T-cell (primary cell): ENCODE measurements at places on chromosomes 13 and 19. TPM values are rescaled to one million over a fixed set of nuclear protein-coding genes. Genes with fewer than 3 reads are reported as not detected.
A peak's percentile ranks its signal among the peaks of the same experiment; 100 is the strongest.

DNA sequence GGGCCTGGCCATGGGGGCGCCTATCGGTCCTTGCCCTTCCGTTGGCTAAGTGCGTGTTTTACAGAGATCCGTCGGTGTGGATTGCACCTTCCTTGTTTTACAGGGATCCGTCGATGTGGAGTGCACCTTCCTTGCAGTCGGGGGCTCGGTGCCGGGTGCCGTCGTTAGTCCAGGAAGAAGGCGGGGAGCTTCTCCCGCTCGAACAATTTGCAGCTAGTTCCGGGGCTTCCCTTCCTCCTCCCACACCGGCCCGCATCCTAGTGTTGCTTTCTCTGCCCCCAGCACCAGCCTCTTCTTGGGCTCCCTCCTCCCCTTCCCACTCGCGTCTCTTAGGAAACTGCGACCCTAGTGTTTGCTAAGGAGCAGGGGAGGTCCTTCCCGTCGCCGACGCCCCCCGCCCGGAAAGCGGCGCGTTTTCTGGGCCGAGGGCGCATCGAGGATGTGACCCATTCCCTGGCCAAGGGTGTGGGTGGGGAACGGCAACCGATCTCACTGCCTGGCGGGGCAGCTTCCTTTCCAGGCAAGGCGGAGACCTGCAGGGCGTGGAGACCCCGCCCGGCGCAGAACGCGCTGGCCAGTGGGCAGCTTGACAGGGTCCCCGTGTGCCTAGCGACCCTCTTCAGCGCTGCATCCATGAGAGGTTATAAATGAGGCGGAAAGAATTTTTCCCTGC is 75.7 kb upstream of the ZNF91 start:
- no peak overlapping the region for H3K27ac ChIP-seq
- no peak overlapping the region for H3K4me3 ChIP-seq
- peaks cover 22% of the 10 kb centered on the region for H3K27me3 ChIP-seq
- no peak for DNase-seq

GRCh38 chr13:47256618-47257017 is 359.8 kb upstream of the HTR2A start:
- H3K27me3 ChIP-seq, result no peaks in the 10 kb centered on the region

GRCh38 chr13:86109107-86109506 is 309.9 kb upstream of the SLITRK6 start:
- no peak overlapping the region for H3K27ac ChIP-seq
- no peaks in the 10 kb centered on the region for H3K36me3 ChIP-seq
- DNase-seq, result no peak
- no peaks in the 10 kb centered on the region for H3K4me1 ChIP-seq
- H3K27me3 ChIP-seq, result no peaks in the 10 kb centered on the region

DNA sequence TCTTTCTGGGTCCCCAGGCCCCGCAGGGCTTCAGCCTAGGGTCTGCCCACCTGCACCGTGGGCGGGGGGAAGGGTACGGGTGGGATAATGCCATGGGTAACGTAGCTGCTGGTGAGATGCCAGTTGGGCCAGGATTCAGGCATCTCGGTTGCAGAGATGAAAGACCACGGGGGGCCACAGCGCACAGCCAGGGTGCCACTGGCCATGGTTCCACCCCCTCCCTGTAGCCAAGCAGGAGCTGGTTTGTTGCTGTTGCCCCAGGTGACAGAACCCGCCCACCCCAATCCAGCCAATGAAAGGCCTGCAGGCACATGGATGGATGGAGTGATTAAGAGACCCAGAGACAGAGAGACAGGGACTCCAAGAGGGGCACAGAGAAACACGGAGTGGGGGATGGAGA is 1.0 kb upstream of the CGB7 start:
- H3K27ac ChIP-seq, result no peak overlapping the region
- no peaks in the 10 kb centered on the region for H3K27me3 ChIP-seq
- no peak for DNase-seq
- H3K36me3 ChIP-seq, result no peaks in the 10 kb centered on the region

- peaks cover 7% of the 10 kb centered on the region for H3K36me3 ChIP-seq
- H3K4me3 ChIP-seq, result no peak overlapping the region
- DNase-seq, result no peak
- H3K27me3 ChIP-seq, result no peaks in the 10 kb centered on the region
- H3K4me1 ChIP-seq, result peaks cover 48% of the 10 kb centered on the region
- H3K27ac ChIP-seq, result no peak overlapping the region
Measured at GRCh38 chr19:8392017-8392591, 1.9 kb downstream of the RAB11B start.

The IL17D gene
- total RNA-seq, result 0.20 TPM

The S1PR5 gene
- total RNA-seq, result 4.6 TPM

DNA sequence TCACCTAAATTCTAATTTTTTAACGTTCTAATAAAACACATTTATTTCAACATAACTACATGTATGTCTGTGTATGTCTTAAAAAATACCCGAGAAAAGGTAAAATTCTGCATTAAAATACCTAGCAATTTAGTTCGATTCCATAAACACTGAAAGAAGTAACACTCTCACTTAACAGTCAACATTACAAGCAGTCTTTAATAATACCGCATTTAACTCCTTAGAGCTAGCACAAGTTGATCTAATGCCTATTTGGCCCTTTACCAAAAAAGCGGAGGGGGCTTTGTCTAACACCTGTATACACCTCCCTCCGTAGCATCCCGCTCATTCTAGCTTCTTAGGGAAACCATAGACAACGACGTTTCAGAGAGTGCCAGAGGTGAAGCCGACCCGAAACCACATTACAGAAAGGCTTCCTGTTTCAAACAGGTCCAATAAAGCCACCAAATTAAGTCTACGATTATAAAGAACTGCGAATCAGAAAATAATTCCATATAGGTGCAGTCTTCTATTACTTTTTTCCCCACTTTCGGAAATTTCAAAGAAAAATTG is 1.2 kb downstream of the SPART start:
- H3K36me3 ChIP-seq, result no peaks in the 10 kb centered on the region
- peak overlapping the region; percentile 88 for H3K4me3 ChIP-seq
- H3K27me3 ChIP-seq, result peaks cover 11% of the 10 kb centered on the region
- peak overlapping the region; percentile 96 for H3K27ac ChIP-seq
- H3K4me1 ChIP-seq, result peaks cover 9% of the 10 kb centered on the region

GRCh38 chr19:51093510-51094345 is 11.0 kb upstream of the KLK14 start:
- DNase-seq, result no peak
- peaks cover 20% of the 10 kb centered on the region for H3K4me1 ChIP-seq
- H3K36me3 ChIP-seq, result peaks cover 2% of the 10 kb centered on the region
- H3K27me3 ChIP-seq, result no peaks in the 10 kb centered on the region
- no peak overlapping the region for H3K4me3 ChIP-seq
- no peak overlapping the region for H3K27ac ChIP-seq

- H3K27me3 ChIP-seq, result peaks cover 21% of the 10 kb centered on the region
- no peak for DNase-seq
- no peak overlapping the region for H3K4me3 ChIP-seq
- H3K36me3 ChIP-seq, result no peaks in the 10 kb centered on the region
- no peak overlapping the region for H3K27ac ChIP-seq
Measured at GRCh38 chr19:32040236-32040635, 305.2 kb upstream of the ZNF507 start.

DNA sequence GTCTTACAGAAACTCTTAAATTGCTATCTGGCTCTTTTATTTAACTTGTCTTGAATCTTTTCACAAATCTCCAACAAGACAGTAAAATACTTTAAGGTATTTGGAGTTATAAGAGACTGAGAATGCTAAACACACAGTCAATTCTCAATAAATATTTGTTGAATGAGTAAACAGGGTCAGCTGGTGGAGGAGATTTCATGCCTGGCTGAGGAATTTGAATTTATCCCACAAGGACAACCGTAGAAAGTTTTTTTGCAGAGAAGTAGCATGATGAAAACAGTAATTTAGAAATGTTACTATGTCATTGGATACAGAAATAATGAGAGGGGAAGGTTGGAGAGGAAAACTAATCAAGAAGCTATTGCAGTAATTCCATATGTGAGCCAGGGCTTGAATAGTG is 1223.7 kb downstream of the PCDH17 start:
- H3K27ac ChIP-seq, result no peak overlapping the region
- DNase-seq, result no peak
- H3K27me3 ChIP-seq, result no peaks in the 10 kb centered on the region
- H3K4me1 ChIP-seq, result no peaks in the 10 kb centered on the region
- H3K4me3 ChIP-seq, result no peak overlapping the region

The TGFBR3L gene
- 1.6 TPM for total RNA-seq

DNA sequence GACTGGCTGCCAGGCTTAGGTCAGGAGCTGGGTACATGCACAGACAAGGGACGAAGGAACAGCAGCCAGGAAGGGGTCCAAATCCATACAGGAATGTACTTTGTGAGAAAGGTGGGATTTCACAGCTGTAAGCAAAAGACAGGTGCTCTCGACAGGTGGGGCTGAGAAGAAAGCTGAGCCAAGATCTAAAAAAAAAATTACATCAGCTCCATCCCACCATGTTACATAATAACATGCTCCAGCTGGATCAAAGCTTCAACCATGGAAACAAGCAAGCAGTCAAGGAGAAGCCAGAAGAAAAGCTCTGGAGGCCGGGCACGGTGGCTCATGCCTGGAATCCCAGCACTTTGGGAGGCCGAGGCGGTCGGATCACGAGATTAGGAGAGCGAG is 8.0 kb downstream of the UBXN6 start:
- no peak overlapping the region for H3K4me3 ChIP-seq
- H3K4me1 ChIP-seq, result no peaks in the 10 kb centered on the region
- DNase-seq, result no peak
- no peaks in the 10 kb centered on the region for H3K27me3 ChIP-seq
- H3K36me3 ChIP-seq, result peaks cover 35% of the 10 kb centered on the region

GRCh38 chr13:108741930-108742329 is 112.5 kb downstream of the MYO16 start:
- H3K27ac ChIP-seq, result no peak overlapping the region
- H3K27me3 ChIP-seq, result no peaks in the 10 kb centered on the region
- no peak overlapping the region for H3K4me3 ChIP-seq
- DNase-seq, result no peak

GRCh38 chr13:95745289-95745688 is 68.3 kb downstream of the DNAJC3 start:
- no peak overlapping the region for H3K27ac ChIP-seq
- no peaks in the 10 kb centered on the region for H3K36me3 ChIP-seq
- no peaks in the 10 kb centered on the region for H3K27me3 ChIP-seq
- H3K4me3 ChIP-seq, result no peak overlapping the region
- no peaks in the 10 kb centered on the region for H3K4me1 ChIP-seq

DNA sequence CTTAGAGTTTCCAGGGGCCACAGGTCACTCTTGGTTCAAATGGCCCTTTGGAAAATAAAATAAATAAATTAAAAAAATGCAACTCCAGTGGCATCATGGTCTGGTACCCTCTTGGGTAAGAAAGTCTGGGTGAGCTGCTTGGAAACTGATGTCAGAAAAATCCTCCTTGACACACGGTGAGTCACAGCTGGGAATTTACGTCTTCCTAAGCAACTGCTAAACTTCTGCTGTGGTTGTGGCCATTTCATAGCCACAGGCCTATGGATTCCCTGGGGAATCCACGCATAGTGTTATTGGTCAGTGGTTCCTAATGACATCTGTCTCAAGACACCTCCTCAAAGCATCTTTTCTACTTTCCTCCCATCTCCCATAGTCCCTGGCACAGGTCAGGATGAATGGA is 220.8 kb downstream of the COG6 start:
- H3K4me3 ChIP-seq, result no peak overlapping the region
- H3K27me3 ChIP-seq, result no peaks in the 10 kb centered on the region
- no peaks in the 10 kb centered on the region for H3K4me1 ChIP-seq
- no peaks in the 10 kb centered on the region for H3K36me3 ChIP-seq
- DNase-seq, result no peak

DNA sequence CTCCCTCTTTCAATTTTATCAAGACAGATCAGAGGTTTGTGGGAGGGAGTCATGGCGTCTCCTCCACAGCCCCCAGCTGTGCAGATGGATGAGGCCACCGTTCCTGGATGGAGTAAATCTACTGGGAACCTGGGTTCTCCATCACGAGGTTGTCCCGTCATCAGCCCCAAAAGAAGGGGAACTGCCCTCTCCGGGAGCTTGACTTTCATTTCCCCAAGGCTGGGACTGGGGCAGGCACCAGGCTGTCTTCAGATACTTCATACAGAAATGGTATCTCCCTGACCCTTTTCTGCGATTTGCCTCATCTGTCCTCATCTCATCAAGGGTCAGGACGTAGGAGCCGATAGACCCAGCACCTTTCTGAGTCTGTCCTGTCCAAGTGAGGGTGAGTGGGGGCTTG is 9.8 kb downstream of the LILRB2 start:
- no peak overlapping the region for H3K27ac ChIP-seq
- peaks cover 24% of the 10 kb centered on the region for H3K27me3 ChIP-seq
- DNase-seq, result no peak
- no peak overlapping the region for H3K4me3 ChIP-seq
- H3K36me3 ChIP-seq, result no peaks in the 10 kb centered on the region

GRCh38 chr19:3783660-3784584 is 2.3 kb downstream of the MATK start:
- H3K4me1 ChIP-seq, result peaks cover 6% of the 10 kb centered on the region
- peak; percentile 38 for DNase-seq
- peaks cover 8% of the 10 kb centered on the region for H3K36me3 ChIP-seq
- no peaks in the 10 kb centered on the region for H3K27me3 ChIP-seq
